Activated naive CD4-positive, alpha-beta T cell treated with anti-CD3 and anti-CD28 coated beads, Interleukin-2, amount 50 U/mL, for 16 hours (primary cell): ENCODE measurements at places on chromosomes 4 and X.

DNA sequence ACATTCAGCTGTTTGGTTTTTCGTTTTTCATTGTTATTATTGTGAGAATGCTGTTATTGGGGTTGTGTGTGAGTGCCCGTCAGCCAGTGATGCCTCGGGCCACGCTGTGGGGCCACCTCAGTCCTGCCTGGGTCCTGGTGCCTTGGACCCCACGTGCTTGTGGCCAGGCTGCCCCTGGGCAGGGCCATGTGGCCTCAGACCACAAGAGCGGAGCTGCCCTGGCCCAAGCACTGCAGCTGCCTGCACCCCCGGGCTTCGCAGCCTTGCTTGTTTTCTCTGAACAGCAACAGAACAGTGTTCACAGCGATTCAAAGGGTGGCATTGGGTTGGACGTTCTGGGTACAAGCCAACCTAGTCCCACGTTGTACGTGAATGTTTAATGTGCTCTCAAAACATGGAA lies 56.9 kb downstream of the CPLX1 start:
- no peak for DNase-seq

DNA sequence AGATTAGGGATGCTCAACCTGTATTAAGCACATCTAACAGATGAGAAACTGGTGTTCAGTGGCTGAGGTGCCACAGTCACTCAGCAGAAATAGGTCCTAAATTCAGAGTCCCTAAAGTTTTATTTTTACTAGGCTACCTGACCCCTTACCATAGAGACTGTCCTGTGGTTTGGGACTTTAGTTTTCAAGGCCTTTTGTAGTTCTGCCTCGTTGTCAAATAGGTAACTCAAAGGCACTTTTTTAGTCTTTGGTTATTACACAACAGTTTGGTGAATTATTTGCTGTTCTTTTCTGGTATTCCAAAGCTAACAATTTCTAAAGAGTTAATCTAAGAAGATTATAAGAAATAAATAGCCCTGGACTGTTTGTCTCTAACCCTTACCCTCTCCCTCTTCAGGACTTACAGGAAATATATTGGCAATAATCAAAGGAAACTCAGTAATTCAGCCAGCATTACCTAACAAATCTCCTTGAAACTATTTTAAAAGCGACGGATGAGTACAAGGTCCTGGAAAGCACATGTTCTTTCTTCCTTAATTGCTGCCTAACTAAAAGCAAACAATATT lies 12.8 kb upstream of the SERTM2 start:
- DNase-seq: no peak

DNA sequence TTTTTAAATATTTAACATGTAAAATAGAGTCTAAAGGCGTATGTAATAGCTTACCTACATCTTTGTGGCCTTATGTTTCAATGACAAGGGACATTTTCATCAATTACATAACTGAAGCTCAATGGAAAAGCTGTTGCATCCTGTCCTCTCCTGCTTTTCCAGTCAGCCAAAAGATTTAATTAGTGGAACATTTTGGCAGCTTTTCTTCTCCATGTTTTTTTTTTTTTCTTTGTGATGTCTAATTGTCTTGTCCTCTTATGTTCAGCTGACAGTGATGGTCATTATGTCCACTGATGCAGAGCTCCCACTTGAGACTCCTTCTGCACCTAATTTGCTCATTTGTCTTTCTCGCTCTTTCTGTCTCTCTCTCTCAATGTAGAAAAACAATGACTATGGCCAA lies 422.2 kb downstream of the GABRG1 start:
- DNase-seq: no peak

GRCh38 chr4:167614866-167615265 lies 380.6 kb upstream of the SPOCK3 start:
- no peak for DNase-seq

- no peak for DNase-seq
Observed at GRCh38 chr4:54558889-54559677, 98.7 kb upstream of the KIT start.

GRCh38 chr4:22047793-22048192 lies 99.2 kb upstream of the KCNIP4 start:
- DNase-seq: no peak

- DNase-seq: no peak
Observed at GRCh38 chrX:109793191-109793590, 60.1 kb upstream of the ACSL4 start.

- no peak for DNase-seq
Observed at GRCh38 chr4:127217586-127218229, 415.0 kb upstream of the INTU start.

- DNase-seq: no peak
Observed at GRCh38 chr4:20889901-20890300, 189.6 kb downstream of the PACRGL start.

DNA sequence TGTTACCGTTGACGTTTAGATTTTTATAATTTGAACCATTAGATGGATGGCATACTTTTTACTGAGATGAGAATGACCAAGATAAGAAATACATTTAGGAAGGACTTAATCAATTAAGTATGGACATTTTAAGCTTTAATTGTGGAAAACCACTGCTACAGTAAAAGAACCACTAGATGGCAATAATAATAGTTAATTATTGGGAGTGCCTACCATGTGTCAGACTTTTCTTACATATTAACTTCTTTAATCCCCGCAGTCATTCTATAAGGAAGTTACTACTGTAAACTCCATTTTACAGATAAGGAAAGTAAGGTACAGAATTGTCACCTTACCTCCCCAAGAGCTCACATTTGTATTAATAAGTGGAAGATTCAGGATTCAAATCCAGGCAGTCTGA lies 48.5 kb upstream of the MYOZ2 start:
- no peak for DNase-seq

DNA sequence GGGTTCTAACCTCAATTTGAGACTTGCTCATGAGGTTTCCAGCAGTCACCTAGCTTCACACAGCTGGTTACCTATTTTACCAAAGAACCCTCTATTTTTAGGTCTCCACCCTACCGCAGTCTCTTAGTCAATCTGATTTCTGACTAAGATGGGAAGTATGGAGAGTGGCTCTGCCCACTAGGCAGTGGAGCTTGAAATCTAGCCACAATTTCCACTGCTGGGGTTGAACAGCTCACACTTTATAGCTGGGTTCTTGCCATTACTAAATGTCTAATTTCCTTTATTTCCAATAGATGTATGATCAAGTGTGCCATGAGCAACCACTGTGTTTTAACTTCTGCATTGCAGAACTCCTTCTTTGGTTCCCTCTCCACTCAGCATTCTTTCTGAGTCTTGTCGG lies 43.1 kb downstream of the GASK1B start:
- DNase-seq: no peak

- DNase-seq: no peak
Observed at GRCh38 chr4:55742655-55743202, 76.9 kb upstream of the EXOC1L start.

DNA sequence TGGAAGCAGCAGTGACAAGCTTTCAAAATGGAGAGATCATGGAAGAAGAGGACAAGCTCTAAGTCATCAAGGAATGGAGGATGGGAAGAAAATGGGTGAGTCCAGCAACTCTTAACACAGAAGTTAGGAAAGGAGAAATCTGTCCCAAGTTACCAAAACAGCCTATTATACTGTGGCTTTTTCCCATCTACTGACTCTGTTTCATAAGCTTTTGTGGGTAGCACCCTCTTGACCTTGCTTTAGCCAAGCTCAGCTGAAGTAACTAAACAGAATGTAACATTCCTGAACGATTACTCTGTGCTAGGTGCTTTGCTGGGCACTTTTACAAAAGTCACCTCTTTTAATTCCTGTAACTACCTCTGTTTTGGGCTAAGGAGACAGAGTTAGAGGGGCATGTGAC lies 54.9 kb downstream of the MAP7D2 start:
- DNase-seq: no peak
